Right lung (tissue), 10 donors: ENCODE measurements at places on chromosomes 1 and 21. TPM values are rescaled to one million over a fixed set of nuclear protein-coding genes. Genes with fewer than 3 reads are reported as not detected.

The OR2AJ1 gene
- polyA plus RNA-seq = not detected

The FCAMR gene
- 0.10 TPM for polyA plus RNA-seq

DNA sequence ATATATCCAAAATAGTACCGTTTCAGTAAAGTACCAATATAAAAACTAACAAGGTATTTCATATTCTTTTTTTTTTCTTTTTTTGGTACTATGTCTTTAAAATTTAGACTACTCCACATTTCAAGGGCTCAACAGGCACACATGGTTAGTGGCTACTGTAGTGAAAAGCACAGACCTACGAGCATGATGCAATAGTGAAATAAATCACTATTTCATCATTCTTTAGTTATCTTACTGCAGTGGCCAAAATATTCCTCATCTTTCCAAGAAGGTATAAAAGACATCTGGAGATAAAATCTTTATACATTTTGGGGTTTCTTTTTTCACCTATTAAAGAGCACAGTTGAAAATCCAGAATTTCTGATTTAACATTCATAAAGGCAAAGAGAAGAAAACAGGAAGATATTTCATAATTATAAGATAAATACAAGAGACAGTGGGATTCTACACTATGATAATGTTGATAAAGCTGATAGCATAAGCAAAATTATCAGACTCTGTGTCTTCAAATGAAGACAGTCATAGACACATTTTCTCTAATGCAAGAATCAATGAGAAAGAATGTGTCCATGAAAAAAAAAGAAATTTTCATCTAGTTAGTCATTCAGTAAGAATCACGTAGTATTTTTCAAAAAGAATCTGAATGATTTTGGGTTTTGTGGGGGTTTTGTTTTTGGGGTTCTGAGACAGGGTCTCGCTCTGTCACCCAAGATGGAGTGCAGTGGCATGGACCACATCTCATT is 41.9 kb downstream of the CEP170 start:
- no peak for DNase-seq

DNA sequence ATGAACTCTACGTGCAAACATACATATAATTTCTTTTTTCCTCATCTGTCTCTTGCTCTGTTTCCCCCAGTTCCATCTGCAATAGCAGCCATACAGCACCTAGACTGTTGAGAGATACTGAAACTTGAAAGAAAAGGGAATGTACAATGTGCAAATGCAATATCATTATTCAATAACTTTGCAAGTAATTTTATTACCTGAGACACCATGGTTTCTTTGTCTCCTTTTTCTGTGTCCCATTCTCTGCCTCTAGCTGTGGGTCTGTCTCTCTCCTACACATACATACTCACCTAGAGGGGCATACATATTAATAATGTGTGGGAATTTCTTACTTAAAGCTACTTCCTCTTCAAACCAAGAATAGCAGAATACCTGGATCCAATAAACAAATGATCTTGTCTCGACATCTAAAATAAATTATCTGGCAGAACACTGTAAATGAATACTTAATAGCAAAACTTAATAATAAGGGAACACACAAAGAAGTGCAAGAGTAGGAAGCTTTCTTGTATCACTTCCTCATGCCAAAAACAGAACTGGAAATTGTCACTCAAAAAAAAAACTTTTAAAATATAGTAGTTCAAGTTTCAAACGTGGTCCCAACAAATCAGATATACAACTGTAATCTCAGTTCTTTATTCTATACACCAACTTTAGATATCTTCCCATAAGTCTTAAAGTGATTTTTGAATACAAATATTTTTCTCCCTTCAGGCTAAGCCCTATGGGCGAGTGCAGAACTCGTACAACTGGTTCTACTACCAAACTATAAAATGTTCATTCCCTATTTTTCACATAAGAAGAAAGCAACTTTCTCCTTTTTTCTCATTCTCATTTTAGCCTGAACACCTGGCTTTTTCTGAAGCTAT is 194.6 kb downstream of the NRIP1 start:
- no peak for DNase-seq

- DNase-seq = no peak
Measured at GRCh38 chr1:212819726-212820125, 27.7 kb downstream of the SPATA45 start.

DNA sequence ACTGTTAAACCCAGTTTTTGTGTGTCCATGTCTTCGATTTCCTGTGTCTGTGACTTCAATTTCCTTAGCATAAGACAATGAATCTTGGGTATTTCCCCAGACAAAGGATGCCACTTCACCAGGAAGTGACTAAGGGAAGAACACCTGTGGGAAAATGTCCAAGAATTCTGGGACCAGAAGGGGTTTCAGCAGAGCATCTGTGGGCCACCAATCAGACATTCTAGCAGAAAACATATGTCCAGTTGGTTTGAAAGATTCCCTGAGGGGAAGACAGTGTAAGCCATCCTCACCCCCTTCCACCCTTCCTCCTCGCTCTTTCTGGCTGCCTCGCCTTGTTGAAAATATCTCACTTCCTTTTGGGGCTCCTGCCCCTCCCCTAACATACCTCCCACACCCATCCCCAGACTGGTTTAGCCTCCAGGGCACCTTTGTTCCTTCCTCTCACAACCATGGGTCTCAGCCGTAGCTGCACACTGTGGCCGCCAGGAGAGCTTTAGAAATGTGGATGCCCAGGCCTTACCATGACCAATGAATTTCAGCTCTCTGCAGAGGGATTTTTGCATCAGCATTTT is 25.5 kb upstream of the IFNAR1 start:
- DNase-seq = no peak

- DNase-seq = no peak
Measured at GRCh38 chr1:204967451-204967850, 75.6 kb upstream of the CNTN2 start.

DNA sequence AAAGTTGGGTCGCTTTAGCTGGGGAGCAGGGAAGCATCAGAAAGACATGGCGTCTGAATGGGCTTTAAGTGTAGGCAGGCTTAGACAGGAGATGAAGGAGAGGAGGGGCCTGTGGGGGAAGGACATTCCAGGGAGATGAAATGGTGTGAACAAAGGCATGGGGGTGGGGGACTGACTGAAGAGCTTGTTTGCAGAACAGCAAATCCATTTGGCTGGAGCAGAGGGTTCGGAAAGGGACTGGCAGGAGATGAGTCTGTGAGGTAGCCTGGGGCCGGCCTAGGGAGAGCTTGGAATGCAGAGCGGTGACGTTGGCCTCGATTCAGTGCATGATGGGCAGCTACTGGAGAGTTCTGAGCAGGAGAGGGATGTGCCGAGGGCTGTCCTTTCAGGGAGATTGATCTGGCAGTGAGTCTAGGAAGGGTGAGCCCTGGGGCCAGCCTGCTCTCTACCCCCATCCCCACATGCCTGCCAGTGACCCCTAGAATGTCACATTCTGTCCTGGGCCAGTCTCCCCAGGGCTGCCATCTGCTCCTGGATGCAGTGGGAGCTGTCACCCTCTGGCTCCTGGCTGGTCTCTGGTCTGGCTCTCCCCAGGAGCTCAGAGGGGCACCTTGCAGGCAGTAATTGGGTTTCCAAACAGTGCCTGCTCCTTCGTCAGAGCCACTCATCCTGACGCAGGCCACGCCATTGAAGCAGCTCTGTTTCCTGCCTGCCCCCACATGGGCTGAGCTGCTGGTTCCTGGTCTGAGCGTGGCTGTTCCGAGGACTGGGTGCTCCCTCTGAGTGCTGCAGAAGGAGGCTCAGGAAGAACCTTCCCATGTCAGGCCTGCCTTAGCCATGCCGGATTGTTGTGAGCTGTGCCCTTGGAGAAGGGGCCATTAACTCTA is 22.3 kb upstream of the TMEM222 start:
- peak; percentile 55 for DNase-seq

GRCh38 chr1:227749225-227749624 is 14.0 kb downstream of the SNAP47 start:
- no peak for DNase-seq
